ENCODE measurements at places on chromosomes 6 and 20.

DNA sequence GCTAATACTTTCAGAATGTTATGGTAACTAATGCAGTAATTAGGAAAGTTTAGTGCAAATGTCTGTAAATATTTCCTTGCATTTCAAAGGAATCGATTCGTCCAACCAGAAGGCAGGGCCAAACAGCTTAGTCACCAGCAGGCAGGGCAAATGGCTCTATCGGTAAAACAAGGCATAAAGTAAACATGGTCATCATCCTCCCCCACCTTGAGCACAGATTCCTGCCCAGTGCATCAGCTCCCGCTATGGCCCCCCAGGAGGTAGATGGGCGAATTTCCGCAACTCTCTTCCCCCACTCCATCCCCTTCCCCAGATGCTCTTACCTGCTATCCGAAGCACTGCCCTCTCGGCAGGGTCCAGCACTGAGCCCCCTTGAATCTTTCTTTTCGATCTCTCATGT, 103.8 kb upstream of the BEND6 start:
- peak; percentile 81 for DNase-seq

GRCh38 chr6:120282005-120282404, 932.4 kb upstream of the MAN1A1 start:
- DNase-seq = no peak

DNA sequence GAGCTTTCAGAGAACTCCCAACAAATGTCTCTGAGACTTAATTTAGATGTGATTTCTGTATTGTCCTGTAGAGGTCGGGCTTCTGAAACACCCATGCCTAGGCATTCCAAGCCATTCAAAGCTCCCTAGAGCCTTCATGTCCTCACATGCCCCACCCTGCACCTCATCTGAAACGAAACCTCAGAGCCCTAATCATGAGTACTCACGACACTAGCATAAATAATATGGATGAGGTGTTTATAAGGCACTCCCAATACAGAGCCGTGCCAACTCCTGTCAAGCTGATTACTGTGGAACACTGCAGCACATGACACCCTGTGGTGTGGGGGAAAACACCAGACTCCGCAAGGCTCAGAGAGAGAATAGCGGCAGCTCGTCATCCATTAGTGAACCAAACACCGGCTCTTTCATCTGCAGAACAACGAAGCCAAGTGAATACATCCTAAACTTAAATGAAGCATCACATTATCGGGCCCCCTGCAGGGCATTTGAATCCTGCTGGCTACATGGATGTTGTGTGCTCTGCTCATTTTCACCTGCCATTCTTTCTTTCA, 83.8 kb downstream of the FNDC1 start:
- peak; percentile 81 for DNase-seq

- no peak for DNase-seq
Observed at GRCh38 chr6:167703347-167703746, 123.4 kb upstream of the AFDN start.

GRCh38 chr6:93417421-93418013, 1.8 kb downstream of the EPHA7 start:
- peak; percentile 27 for DNase-seq

GRCh38 chr6:7803214-7803613, 77.3 kb downstream of the BMP6 start:
- no peak for DNase-seq

GRCh38 chr6:85004361-85004995, 240.1 kb upstream of the TBX18 start:
- DNase-seq = no peak

DNA sequence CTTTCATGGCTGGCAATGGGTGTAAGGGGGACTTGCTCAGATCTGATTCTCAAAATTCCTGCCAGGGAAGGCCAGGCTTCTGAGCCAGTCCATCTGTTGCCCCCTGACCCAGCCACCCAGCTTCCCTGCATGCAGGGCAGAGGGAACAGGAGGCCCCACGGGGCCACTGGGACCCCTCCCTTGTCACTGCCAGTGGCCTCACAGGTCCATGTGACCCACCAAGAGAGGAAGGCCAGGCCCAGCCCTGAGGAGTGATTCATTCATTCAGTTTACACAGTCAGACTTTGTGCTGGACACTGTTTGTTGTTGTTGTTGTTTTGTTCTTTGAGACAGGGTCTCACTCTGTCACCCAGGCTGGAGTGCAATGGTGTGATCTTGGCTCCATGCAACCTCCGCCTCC, 39.5 kb downstream of the UBE2V1 start:
- DNase-seq = no peak

- DNase-seq = no peak
Observed at GRCh38 chr20:37407573-37408002, 61.6 kb downstream of the SRC start.

DNA sequence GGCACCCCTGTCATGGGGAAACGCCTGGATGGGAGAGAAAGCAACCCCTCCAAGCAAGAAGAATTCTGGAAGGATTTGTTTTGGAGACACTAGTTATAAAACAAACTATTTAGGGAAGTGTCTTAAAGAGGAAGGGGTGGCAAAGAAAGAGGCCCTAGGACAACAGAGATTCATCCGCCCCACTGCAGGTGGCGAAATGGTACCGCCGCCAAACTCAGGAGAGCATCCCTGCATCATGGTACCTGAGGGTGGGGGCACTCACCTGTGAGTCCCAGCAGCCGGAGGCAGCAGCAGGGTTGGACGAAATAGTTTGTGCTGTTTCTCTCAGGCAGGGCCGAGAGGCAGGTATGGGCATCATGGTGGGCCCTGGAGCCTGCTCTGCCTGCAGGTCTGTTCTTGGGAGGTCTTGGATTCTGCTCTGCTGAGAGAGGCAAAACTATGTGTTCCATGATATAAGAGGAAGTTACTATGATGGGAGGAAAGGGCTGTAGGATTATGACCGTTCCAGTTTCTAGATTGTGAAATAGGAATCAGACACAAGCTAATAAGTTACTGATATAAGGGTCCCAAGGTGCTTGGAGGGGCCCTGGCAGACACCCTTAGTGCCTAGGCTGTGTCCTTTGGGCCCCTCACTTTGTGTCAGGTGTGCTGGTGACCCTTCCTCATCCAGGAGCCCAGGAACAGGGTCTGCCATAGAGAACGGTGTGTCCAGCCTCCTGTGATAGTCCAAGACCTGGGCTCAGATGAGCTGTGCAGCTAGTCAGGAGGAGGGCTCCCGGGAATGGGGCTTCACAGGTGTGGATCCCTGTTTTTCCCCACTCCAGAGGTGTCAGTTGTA, 20.4 kb downstream of the SIRPD start:
- no peak for DNase-seq

DNA sequence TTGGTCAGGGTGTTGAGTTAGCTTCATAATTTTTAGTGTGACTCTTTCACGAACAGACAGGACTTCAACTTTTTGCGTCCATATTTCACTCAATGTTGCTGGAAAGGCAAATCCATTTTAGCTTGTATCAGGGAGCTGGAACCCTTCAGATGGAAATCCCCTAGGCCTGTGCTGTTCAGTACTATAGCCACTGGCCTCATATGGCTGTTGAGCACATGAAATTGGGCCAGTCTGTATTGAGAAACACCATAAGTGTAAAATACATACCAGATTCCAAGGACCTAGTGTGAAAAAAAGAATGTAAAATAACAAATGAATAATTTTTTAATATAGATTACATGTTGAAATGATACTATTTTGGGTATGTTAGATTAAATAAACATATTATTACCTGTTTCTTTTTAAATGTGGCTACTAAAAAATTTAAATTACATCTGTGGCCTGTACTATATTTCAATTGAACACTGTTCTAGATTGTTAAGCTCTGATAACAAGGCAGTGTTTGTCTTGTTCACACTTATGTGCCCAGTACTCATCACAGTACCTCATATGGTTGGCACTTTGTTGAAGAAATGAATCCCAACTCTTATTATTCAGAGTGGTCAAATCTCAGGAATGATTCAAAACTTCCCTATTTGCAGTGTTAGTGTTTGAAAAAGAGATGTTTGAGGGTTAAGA, 34.3 kb downstream of the CTNNBL1 start:
- DNase-seq = no peak

All from fibroblast of lung (primary cell).